ENCODE measurements at places on chromosomes 12 and 14.

- no peak for DNase-seq
These were observed 34.5 kb upstream of the RIC8B start for GRCh38 chr12:106739815-106740530.

- DNase-seq = no peak
These were observed 315.8 kb downstream of the AEBP2 start for GRCh38 chr12:19755136-19755535.

GRCh38 chr14:50937325-50937724 lies 7.0 kb downstream of the PYGL start:
- DNase-seq = no peak

DNA sequence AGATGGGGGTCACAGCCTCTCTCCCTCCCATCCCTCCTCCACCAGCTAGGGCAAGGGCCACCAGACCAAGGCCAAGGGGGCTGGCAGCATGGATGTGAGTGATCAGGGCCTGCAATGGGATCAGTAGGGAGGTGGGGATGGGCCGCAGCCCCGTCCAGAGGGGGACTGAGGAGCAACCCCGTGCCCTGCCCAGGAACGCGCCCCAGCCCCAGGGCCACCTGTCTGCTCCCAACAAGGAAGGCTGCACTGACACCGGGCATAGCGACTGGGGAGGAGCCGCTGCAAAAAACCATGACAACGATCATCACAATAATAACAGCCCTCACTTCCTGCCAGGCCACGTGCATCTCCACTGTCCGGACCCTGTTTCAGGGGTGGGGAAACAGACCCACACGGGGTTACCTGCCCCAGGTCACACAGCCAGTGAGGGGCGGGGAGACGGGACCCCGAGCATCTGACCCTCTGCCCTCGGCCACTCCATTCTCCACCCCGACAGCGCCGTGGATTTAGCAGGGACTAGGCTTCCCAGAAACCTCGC lies 24.3 kb downstream of the NCOR2 start:
- no peak for DNase-seq

DNA sequence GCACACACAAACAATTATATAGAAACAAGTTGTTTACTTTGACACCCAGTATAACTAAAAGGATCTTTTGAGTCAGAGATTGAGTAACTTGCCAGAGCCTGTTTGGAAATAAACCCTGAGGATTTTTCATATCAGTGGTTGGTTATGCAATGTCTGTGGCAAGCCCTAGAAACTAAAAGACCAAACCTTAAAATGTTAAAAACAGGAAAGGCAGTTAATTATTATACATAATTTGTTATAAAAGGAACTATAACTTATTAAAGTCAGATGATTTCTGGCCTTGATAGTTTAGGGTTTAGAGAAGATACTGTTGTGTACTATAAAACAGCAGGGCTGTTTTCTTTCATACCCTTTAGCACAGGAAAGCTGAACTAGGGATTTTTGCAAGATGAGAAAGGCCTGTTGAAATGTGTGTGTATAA lies 44.1 kb downstream of the PSEN1 start:
- no peak for DNase-seq

- DNase-seq = no peak
These were observed 38.4 kb upstream of the FOXN3 start for GRCh38 chr14:89455412-89455811.

GRCh38 chr12:50197297-50197727 lies 30.1 kb upstream of the CERS5 start:
- no peak for DNase-seq

- DNase-seq = no peak
These were observed 6.9 kb upstream of the SPRYD4 start for GRCh38 chr12:56461235-56462159.

DNA sequence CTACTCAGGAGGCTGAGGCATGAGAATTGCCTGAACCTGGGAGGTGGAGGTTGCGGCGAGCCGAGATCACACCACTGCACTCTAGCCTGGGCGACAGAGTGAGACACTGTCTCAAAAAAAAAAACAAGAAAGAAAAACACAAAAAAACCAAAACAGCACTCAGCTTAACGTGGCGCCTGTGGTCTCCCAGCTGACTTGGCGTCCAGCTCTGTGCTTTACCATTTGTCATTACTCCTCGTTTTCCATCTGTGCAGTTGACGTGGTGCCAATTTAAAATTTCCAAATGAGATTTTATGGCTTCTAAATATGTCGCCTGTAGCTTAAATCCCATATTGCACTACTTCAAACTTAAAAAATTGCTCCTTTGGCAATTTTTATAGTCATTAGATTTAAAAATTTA lies 2.0 kb downstream of the MGP start:
- no peak for DNase-seq

GRCh38 chr12:110269622-110270124 lies 11.4 kb upstream of the ATP2A2 start:
- DNase-seq = no peak

- peak; percentile 71 for DNase-seq
These were observed at the start of gene BBS10 for GRCh38 chr12:76348079-76348901. Gene BBS10, minus strand, starts transcription at chr12:76348415. Its CDS starts 57 bp downstream, at chr12:76348358.

DNA sequence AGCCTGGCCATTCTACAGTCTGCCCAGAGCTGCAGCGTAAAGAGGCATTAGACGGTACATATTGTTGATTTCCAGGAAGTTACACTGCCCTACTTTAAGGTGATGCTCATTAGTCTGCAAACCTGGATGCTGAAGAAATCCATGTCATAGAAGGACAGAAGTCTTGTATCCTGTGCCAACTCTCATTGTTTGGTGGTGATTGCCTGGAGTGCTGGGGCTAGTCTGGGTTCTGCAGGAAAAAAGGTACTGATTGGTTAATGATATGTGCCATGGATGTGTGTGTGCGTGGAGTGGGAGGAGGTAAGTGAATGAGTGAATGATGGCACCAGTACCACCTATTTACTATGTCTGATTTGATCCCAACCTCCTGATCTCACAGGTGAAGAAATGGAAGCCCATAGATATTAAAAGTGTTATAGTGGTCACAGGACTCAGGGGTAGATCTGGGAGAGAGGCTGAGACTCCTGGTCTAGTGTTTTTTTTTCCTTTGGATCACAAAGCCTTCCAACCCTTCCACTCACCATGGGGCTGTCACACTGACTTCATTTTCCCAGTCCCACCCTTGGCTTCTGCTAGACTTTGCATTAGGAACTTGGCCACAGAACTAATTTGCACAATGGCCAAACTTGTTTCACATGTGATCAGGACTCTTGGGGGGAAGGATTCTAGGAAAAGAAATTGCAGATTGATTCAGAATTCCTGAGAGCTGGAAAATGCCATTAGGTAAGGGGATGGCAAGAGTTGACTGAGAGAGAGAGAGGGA lies 96.1 kb downstream of the TMX1 start:
- DNase-seq = no peak

DNA sequence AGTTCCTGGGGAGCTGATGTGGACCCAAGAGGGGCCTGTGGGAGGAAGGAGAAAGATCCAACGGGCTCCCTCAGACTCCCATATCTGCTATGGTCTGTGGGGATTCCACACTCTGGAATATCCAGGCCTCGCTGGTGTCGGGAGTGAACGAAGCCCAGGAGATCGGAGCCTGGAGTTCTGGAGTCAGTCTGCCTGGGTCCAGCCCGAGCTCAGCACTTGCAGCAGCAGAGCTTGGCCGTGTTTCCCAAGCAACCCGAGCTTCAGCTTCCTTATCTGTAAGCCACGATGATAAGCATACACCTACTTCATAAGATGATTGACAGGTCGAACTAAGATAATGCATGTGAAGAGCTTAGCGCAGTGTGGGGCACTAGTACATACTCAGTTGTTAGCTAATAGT lies 10.1 kb downstream of the LTBP2 start:
- no peak for DNase-seq

DNA sequence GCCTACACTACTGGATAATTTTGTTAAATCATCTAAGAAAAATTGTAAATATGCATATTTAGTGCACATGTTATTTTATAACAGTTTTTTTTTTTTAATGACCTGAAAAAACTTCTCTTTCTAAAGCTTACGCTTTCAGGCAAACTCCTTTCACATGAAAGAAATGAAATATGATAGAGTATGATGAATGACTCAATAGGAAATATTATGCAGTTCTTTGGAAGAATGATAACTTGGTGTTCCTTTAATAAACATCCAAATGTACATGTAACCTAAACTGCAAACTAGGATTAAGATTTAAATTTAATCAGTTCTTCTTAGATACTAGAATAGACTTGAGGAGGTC lies 136.6 kb downstream of the FGD4 start:
- no peak for DNase-seq

- no peak for DNase-seq
These were observed 866 bp downstream of the KRT79 start for GRCh38 chr12:52832985-52833905.

GRCh38 chr12:91940826-91941570 lies 204.6 kb downstream of the BTG1 start:
- DNase-seq = no peak

DNA sequence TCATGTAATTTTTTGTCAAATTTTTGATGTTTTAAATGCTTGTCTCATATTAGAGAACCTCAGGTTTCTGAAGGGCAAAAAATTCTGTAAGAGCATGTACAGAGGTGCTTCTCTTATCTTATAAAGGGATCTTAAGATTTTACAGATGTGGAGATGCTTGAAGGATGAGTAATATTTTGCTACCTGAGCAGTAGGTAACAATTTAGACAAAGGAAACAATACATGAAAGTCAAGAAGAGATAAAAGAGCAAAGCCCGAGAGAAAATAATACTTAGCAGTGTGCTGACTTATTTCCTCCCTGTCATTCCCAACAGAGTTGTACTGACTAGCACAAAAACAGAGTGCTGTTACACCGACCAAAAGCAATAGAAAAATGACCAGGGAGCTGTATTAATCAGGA lies 98.1 kb upstream of the PTPRR start:
- DNase-seq = no peak

All from stimulated activated CD8-positive, alpha-beta memory T cell treated with anti-CD3 and anti-CD28 coated beads, Interleukin-12 subunit alpha, Interleukin-12 subunit beta, amount 100 ng/mL, for 4 hours (primary cell).